ENCODE measurements at places on chromosomes 1 and 21.
A peak's percentile ranks its signal among the peaks of the same experiment; 100 is the strongest.

DNA sequence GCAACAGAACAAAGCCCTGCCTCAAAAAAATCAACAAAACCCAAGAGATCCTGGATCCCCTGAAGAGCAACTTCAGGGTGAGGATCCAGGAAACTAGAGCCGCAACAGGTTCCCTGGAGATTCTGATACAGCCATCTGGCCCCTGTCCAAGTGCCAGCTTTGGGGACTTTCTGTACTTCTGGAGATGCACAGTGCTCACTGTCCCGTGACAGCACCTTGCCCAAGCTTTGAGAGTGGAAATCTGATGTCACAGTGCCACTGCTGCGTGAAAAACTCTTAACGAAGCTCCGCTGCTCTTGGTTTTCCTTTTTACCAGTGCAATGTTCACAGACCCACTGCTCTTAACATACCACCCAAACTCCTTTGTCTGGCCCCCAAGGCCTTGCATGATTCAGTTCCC lies 26.3 kb downstream of the STK40 start:
- DNase-seq: no peak

GRCh38 chr1:110717179-110717578 lies 42.4 kb upstream of the KCNA3 start:
- DNase-seq: no peak

GRCh38 chr1:165645654-165646366 lies 14.8 kb downstream of the MGST3 start:
- DNase-seq: no peak

DNA sequence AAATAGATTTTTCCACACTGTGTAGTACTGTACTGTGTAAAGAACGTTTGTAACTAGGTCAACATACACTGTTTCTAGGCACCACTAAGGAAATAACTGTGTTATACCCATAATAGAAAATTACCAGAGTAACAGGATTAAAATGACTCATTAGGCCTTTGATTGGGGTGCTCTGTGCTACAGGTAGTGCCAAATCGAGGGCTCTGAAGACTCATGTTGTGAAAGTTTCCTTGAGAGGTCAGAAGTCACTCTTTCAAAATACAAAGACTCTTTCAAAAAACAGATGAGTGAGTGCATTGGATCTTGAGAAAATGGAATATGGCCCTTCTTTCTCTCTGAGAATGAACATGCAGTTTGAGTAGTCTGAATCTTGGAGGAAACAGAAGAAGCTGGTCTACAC lies 143.0 kb downstream of the MRPL39 start:
- DNase-seq: no peak

DNA sequence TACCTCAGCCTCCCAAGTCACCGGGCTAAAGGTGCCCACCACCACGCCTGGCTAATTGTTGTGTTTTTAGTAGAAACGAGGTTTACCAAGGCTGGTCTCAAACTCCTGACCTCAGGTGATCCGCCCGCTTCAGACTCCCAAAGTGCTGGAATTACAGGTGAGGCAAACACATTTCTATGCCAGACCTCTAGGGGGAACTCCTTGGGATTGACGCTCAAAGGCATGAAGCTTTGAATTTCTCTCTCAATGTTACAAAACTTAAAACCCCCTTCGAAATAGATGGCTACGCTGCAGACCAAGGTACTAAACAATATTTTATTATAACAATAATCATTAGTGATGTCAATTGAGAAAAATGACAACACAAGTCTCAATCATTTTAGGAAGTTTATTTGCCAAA lies 330.0 kb downstream of the SETD4 start:
- DNase-seq: no peak

DNA sequence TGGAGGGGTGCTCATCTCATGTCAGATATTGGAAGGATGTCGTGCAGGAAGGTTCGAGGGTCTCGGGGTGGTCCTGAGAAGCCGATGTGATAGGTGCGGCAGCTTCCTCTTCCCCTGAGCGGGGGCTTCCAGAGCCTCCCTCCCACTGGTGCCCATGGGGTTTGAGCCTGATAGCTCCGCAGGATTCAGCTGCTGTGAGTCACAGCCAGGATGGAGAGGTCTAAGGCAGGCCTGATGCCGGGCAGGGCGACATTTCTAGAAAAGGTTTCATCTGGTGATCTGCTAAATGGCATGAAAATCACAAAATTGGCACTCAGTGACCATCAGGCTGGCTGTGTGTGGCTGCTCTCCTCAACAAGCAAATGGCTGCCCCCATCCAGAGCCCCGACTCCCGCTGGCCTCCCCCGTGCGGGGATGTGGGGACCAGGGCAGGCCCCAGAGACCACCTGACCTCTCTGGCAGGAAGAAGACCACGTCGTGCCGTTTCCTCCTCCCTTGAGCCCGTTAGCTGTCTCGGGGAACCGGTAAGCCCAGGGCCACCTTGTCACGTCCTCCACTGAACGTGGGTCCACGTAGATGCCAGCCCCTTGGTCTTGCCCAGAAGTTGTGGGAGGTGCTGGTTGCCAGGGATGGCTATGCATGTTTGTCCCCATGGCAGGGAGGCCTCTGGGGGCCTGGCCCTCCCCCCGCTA lies 66.1 kb downstream of the SKI start:
- DNase-seq: no peak

GRCh38 chr1:117188816-117189437 lies 21.8 kb downstream of the VTCN1 start:
- no peak for DNase-seq

- DNase-seq: no peak
Measured at GRCh38 chr1:183433703-183434102, 15.5 kb upstream of the NMNAT2 start.

DNA sequence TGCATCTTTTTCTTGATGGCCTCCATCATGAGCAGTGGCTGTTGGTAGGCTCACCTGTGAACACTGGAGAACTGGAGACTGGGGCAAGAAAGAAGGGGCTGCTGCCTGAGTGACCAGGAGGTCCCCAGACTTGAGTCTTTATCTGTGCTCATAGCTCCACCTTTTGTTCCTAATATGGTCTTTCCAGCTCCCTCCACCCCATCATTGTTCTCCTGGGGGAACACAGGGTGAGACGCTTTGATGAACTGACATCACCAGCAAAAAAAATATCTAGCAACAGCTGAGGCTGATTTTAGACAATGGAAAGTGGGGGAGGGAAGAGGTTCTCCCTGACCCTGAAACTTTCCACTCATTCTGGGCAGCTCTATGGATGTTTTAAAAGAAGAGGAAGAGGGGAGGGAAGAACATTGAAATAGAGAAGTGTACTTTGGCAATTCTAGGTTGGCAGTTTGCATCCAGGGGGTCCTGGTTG lies at the start of gene TPM3:
Gene TPM3 (minus strand): TSS at position 111 of the 472 bp plus-strand sequence. CDS start 82 bp downstream, at position 29.
- DNase-seq: no peak

- peak; percentile 57 for DNase-seq
Measured at GRCh38 chr1:10065344-10065685, 32.6 kb downstream of the UBE4B start.

DNA sequence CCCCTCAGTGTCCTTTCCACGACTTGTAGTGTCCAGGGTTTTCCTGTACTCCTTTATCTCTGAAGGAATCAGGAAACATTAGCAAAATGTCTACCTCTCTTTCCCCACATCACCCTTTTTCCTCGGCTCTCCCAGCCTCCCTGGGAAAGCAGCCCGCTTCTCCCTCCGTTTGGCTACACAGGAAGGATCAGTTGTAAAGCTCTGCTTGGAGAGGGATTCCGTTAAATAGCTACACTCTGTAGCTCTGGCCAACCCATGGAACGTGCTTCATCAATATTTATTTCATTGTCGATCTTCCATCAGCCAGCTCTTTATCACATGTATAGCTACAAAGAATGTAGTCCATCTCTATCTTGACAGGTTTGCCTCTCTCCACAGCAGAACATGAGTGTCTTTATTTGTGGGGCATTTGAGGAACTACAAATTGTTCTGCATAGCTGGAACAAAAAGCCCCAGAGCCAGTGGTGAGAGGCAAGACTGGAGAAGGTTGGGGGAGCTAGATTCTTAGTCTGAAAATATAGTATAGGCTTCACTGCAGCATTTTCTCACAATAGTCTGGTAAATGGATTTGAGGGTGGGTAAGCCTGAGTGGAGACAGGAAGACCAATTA lies 191.8 kb downstream of the SLC35F3 start:
- no peak for DNase-seq

DNA sequence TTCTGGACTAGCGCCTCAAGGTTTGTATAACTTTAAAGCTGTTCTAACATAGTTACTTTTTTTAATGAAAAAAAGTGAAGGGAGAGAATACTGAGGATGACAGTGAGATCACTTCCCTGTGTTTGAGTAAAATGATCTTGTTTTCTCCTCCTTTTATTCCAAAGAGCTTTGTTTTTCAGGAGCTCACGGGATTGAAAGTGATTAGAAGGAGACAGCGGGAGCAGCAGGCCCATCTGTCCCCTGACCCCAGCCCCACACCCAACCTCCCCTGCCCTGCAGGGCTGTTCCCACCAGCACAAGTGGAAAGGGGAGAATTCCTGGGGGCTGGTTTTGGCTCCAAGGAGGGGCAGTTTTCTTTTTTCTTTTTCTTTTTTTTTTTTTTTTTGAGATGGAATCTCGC lies 2.1 kb upstream of the DNMT3L start:
- DNase-seq: no peak

GRCh38 chr1:160618763-160619274 lies 28.0 kb downstream of the SLAMF1 start:
- no peak for DNase-seq

DNA sequence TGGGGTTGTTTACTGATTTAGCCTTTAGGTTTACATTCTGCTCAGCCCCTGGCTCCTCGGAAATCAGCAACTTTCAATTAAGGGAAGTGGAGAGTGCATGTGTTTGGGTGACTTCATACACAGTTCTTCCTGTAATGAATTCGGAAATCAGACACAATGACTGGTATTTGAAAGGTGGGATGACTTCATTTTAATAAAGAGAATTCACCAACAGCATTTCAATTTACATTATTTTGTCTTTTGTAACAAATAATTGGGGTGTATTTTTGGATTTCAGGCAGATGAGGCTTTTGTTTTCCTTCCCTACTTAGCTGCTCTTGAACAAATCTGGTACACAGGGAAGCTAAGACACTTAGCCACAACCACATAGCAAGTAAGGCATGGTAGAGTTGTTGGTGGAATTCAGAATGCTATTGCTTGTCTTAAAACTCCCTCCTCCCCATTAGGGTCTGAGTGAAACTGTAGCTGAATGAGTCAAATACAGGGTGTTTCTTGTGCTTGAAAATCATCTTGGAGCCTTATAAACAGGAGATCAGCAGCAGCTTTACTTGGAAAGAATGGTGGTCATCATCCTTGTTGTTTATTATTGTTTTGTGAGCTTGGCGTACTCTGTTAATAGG lies 917 bp downstream of the STX12 start:
- DNase-seq: no peak

- no peak for DNase-seq
Measured at GRCh38 chr21:42763581-42764442, 110.4 kb downstream of the PDE9A start.

GRCh38 chr21:40200126-40200525 lies 332.9 kb downstream of the PCP4 start:
- DNase-seq: no peak

- DNase-seq: no peak
Measured at GRCh38 chr1:49416758-49417157, 607.0 kb downstream of the AGBL4 start.

GRCh38 chr1:93807311-93807930 lies 71.6 kb downstream of the DNTTIP2 start:
- DNase-seq: no peak

DNA sequence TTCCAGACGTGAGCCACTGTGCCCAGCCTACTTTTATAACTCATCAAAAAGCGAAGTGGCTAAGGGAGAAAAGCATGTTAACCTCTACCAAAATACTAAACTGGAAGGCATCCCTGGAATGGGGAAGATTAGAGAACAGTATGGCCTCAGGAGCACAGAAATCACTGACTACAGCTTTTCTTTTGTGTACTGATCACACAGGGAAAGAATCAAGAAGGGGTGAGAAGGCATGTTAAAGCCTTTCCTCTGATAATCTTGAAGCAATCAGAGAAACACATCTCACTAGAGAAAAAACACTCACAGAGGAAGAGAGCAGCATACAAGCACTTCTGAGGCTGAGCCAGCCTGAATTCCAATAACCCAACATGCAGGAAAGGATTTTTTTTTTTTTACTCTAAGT lies 10.7 kb downstream of the PCAT6 start:
- DNase-seq: no peak

DNA sequence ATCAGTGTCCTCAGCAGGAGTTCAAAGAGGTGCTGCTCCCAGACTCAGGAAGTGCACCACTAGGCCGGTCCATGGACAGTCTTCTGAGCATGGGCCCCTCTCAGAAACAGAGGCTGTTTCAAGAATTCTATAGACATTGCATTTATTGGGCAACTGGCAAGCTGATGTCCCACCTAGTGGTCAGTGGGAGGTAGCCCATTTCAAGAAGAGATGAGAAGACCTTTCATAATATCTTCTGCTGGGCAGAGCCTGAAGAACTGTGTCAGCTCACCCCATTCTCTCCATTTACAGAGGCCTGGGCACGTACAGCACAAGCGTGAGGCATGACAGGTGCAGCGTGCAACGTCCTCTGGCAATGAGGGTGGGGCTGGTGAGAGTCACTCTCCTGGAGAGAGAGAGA lies 216.0 kb downstream of the DYRK1A start:
- DNase-seq: no peak

- DNase-seq: no peak
Measured at GRCh38 chr1:183079712-183080388, 56.6 kb downstream of the LAMC1 start.

- DNase-seq: no peak
Measured at GRCh38 chr1:204177133-204177532, 11.0 kb upstream of the REN start.

DNA sequence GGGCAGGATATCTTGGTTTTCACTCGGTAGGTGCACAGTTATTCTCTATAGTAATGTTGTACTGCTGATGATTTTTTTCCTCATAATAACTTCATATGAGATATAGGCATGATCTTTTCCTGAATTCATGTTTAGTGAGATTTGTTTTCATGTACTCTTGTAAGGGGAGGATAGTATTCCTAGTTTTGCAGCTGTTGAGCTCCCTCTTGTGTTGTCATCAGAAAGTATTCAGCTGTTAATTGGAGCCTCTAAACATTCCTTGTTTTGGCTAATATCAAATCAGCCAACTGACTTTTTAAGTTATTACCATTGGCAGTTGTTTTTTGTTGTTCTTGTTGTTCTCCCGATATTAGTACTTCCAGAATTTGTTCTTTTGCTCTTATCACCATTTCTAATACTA lies 24.4 kb downstream of the OR10R2 start:
- DNase-seq: no peak

DNA sequence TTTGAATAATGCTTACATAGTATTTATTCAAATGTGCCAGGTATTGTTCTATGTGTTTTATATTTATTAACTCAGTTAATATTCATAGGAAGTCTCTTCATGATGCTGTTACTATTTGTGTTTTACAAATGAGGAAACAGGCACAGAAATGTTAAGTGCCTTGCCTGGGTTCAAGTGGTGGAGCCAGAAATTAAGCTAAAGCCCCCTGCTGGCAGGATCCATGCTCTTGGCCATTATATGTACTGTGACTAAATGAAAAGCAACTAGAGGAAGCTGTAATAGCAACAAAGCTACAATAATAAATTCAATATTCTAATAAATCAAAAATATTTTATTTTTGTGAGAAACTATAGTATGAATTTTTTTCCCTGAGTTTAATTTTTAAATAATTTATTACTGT lies 30.0 kb downstream of the IARS2 start:
- no peak for DNase-seq

Data from head of caudate nucleus (tissue), 42 donors.